ENCODE measurements at places on chromosomes 1 and 21. TPM values are rescaled to one million over a fixed set of nuclear protein-coding genes. Genes with fewer than 3 reads are reported as not detected.

GRCh38 chr1:68930101-68930500 lies 433.2 kb upstream of the DEPDC1 start:
- H3K27me3 ChIP-seq, result no peaks in the 10 kb centered on the region
- H3K36me3 ChIP-seq, result no peaks in the 10 kb centered on the region
- H3K4me3 ChIP-seq, result no peak overlapping the region
- H3K27ac ChIP-seq, result no peak overlapping the region

- H3K27me3 ChIP-seq, result peaks cover 16% of the 10 kb centered on the region
- H3K4me1 ChIP-seq, result peaks cover 60% of the 10 kb centered on the region
- no peak overlapping the region for H3K4me3 ChIP-seq
- peak overlapping the region; percentile 99 for H3K27ac ChIP-seq
Observed at GRCh38 chr1:172637522-172637921, 21.4 kb upstream of the FASLG start.

DNA sequence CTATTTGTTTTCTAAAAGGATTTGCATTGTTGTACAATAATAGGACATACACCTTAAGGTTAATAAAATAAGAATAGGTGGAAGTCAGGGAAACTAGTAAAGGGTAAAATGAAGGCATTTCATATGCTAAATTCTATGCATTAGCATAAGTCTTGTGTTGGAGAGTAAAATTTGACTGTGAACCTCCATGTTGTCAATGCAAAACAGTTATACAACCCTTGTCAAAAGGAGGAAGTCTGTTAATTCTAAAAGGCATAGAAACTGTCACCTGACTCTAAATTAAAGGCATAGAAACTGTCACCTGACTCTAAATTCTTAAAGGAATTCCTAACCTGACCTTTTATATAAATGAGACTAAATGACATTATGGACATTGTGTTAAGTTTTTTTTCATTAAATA lies 291.8 kb downstream of the OLFM3 start:
- DNase-seq, result no peak
- H3K4me3 ChIP-seq, result no peak overlapping the region
- H3K36me3 ChIP-seq, result no peaks in the 10 kb centered on the region

DNA sequence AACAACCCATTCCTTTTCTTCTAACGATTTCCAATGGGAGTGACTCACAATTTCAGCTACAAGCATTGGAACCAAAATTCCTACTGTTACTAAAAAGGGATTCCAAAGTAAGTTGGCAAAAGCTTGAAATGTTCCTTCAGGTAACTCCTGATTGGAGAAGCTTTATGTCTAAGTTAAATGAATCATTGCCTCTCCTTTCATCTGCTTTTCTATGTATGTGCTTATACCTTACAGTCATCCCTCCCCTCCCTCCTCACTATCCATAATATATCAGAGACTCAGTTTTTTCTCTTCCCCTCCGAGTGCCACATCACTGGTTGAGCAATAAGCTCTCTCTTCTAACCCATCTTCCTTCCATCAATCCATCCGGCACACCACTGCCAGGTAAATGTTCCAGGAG lies 86.8 kb downstream of the TIAM1 start:
- no peaks in the 10 kb centered on the region for H3K27me3 ChIP-seq
- H3K4me1 ChIP-seq, result no peaks in the 10 kb centered on the region
- no peaks in the 10 kb centered on the region for H3K36me3 ChIP-seq
- DNase-seq, result no peak
- H3K27ac ChIP-seq, result no peak overlapping the region
- H3K4me3 ChIP-seq, result no peak overlapping the region

DNA sequence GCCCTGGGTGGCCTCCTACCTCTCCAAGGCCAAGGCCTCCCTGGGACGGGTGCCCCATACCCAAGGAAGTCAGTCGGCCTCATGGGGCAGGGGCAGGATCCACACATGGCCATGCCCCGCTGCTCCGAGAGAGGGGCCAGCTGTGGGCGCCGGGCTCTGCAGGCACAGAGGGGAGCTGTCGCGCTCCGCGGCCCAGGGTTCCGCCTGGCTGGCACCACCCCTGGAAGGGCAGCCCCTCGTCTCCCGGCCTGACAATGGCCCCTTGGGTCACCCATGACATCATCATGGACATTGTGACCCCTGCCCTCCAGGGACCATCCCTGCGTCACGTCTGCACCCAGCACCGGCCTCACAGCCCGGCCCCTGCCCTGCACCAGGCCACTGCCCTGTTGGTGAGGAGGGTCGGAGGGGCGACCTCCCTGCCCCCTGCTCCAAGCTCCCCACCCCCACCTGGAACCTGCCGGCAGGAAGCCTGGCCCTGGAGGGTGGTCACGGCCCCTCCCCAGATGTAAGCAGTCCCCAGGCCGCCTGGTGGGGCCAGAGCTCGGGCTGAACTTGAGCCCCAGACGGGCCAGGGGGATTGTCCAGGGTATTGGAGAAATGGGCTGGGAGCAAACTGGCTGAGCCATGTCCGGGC lies 5.8 kb downstream of the TTLL10 start:
- DNase-seq, result no peak
- peaks cover 5% of the 10 kb centered on the region for H3K27me3 ChIP-seq
- peaks cover 2% of the 10 kb centered on the region for H3K4me1 ChIP-seq
- no peaks in the 10 kb centered on the region for H3K36me3 ChIP-seq
- H3K27ac ChIP-seq, result no peak overlapping the region

GRCh38 chr1:95093296-95093695 lies 20.5 kb upstream of the ALG14 start:
- H3K27me3 ChIP-seq, result peaks cover 8% of the 10 kb centered on the region
- H3K4me1 ChIP-seq, result no peaks in the 10 kb centered on the region
- H3K27ac ChIP-seq, result no peak overlapping the region
- H3K36me3 ChIP-seq, result no peaks in the 10 kb centered on the region

DNA sequence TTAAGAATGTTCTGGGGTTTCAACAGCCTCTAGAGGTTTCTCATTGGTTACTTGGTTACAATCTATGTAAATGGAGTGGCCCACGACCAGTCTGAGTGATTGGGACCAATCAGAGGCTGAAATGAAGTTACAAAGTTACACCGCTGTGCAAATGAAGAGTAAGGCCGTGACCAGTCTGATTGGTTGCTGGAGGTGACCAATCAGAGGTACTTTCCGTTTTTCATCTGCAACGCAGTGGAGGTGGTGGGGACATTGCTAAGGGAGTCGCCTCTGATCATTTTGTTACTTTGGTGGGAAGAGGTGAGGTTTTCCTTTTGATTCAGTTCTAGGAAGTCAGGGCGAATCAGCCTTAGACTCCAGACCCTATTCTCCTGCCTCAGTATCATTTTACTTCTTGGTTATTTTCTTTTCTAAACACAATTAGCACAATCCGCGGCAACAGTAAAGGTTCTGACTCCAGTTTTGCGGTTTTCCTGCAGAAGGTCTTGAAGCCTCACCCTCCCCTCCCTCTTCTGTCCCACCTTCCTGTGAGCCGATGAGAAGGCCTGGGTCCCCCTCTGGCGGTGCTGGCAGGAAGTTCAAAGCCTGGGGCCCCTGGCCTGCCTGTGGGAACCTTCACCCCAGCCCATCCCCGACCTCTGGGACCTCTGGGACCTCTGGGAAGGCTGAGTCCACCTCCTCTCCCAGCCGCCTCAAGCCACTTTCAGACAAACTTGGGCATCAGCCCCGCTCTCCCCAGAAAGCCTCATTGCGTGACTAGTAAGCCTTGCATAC lies 38.7 kb upstream of the TTC34 start:
- H3K27me3 ChIP-seq, result no peaks in the 10 kb centered on the region
- peaks cover 21% of the 10 kb centered on the region for H3K4me1 ChIP-seq
- H3K27ac ChIP-seq, result peak overlapping the region; percentile 84
- no peaks in the 10 kb centered on the region for H3K36me3 ChIP-seq
- peak; percentile 81 for DNase-seq

- H3K27me3 ChIP-seq, result peaks cover 76% of the 10 kb centered on the region
- no peak overlapping the region for H3K27ac ChIP-seq
- no peak for DNase-seq
- no peak overlapping the region for H3K4me3 ChIP-seq
- peaks cover 30% of the 10 kb centered on the region for H3K4me1 ChIP-seq
Observed at GRCh38 chr1:156439036-156439776, 61.4 kb downstream of the MEF2D start.

- H3K4me3 ChIP-seq, result no peak overlapping the region
- DNase-seq, result no peak
- no peaks in the 10 kb centered on the region for H3K36me3 ChIP-seq
- peaks cover 3% of the 10 kb centered on the region for H3K27me3 ChIP-seq
- no peaks in the 10 kb centered on the region for H3K4me1 ChIP-seq
- H3K27ac ChIP-seq, result no peak overlapping the region
Observed at GRCh38 chr1:51592711-51593110, 24.2 kb upstream of the OSBPL9 start.

- H3K4me1 ChIP-seq, result peaks cover 62% of the 10 kb centered on the region
- no peaks in the 10 kb centered on the region for H3K27me3 ChIP-seq
- peak overlapping the region; percentile 69 for H3K27ac ChIP-seq
- peak overlapping the region; percentile 29 for H3K4me3 ChIP-seq
- peaks cover 6% of the 10 kb centered on the region for H3K36me3 ChIP-seq
Observed at GRCh38 chr1:92956254-92957029, 4.8 kb downstream of the DIPK1A start.

- no peak overlapping the region for H3K27ac ChIP-seq
- H3K4me3 ChIP-seq, result no peak overlapping the region
- no peaks in the 10 kb centered on the region for H3K4me1 ChIP-seq
- H3K27me3 ChIP-seq, result no peaks in the 10 kb centered on the region
- no peak for DNase-seq
Observed at GRCh38 chr1:208108646-208109330, 135.4 kb downstream of the PLXNA2 start.

- H3K27ac ChIP-seq, result no peak overlapping the region
- peaks cover 7% of the 10 kb centered on the region for H3K36me3 ChIP-seq
- peaks cover 27% of the 10 kb centered on the region for H3K4me1 ChIP-seq
Observed at GRCh38 chr1:44945967-44946366, 40.4 kb downstream of the EIF2B3 start.

DNA sequence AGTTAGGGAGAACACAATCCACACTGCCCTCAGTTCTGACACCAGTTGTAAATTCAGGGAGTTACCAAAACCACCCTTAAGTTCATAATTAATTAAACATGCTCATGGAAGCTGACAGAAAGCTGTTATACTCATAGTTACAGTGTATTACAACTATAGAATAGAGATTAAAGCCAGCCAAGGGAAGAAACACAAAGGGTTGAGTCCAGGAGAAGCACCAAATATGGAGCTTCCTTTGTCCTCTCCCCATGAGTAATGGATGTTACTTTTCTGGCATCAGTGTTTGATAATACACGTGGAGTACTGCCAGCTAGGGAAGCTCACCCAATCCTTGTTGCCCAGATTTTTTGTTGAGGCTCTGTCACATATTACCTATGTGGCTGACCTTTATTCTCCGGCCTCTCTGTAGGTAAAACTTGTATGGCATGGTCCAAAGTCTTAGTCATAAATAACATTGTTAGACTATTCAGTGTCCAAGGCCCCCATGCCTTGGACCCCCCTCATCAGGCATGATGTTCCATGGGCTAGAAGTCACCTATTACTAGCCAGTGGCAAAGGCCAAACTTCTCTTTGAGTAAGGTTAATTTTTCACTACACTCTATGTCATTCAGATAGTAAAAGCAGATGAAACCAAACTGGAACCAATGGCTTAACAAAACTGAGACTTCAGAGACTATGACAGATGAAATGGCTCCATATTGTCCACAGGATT lies 175.7 kb downstream of the GPR52 start:
- no peaks in the 10 kb centered on the region for H3K4me1 ChIP-seq
- H3K4me3 ChIP-seq, result no peak overlapping the region
- no peaks in the 10 kb centered on the region for H3K27me3 ChIP-seq
- DNase-seq, result no peak
- peaks cover 11% of the 10 kb centered on the region for H3K36me3 ChIP-seq

- peak overlapping the region; percentile 64 for H3K4me3 ChIP-seq
- H3K36me3 ChIP-seq, result no peaks in the 10 kb centered on the region
- H3K27ac ChIP-seq, result no peak overlapping the region
- peaks cover 36% of the 10 kb centered on the region for H3K4me1 ChIP-seq
- H3K27me3 ChIP-seq, result peaks cover 63% of the 10 kb centered on the region
- DNase-seq, result peak; percentile 26
Observed at GRCh38 chr21:36700971-36701755, 2.2 kb downstream of the SIM2 start.

- H3K36me3 ChIP-seq, result peaks cover 3% of the 10 kb centered on the region
- no peak overlapping the region for H3K4me3 ChIP-seq
- DNase-seq, result no peak
Observed at GRCh38 chr1:61337981-61338848, 255.9 kb downstream of the NFIA start.

DNA sequence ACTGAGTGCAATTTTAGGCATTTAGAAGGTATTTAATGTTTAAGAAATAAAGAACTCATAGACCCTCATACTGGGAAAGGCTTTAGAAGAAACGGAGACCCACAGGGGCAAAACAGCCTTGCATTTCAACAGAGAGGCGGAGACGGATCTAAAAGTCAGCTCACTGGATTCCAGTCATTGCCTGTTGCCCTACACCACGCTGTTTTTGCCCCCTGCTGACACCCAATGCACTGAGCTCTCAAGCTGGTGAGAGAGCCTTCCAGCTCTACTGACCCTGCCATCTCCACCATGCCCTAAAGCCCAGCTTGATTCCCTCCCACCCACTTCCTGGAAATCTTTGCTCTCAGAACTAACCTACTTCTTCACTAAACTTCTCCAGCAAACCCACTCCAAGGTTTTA lies 7.2 kb upstream of the TRAF3IP3 start:
- no peak overlapping the region for H3K4me3 ChIP-seq
- DNase-seq, result peak; percentile 46
- H3K27me3 ChIP-seq, result no peaks in the 10 kb centered on the region
- H3K36me3 ChIP-seq, result no peaks in the 10 kb centered on the region
- peaks cover 70% of the 10 kb centered on the region for H3K4me1 ChIP-seq
- H3K27ac ChIP-seq, result peak overlapping the region; percentile 92

DNA sequence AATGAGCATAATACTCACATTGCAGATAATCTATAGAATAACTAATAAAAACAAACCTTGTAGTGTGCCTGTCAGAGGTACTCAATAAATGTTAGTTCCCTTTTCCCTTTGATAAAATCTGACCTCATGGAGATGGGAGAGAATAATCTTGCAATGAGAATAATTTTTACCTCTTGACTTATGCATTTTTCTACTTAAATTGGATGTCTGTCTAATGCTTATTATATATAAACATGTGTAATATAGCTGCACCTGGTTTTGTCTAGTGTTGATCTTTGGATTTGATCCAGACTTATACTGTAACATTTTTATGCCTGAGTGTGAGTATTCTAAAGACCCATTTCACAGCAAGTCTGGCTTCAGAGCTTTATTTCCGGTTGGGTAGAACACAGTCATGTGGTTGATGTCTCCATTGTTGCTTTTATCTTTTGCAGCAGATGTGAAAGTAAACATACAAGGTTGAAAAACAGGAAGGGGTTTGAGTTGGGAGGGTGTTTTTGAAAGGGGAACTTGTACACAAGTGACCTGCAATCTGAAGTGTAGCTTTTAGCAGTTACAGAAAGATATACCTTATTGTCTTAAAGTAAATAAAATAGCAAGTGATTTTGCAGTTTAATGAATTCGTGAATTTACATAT lies 12.4 kb downstream of the EPB41 start:
- peaks cover 56% of the 10 kb centered on the region for H3K4me1 ChIP-seq
- DNase-seq, result peak; percentile 24
- no peaks in the 10 kb centered on the region for H3K27me3 ChIP-seq
- peaks cover 2% of the 10 kb centered on the region for H3K36me3 ChIP-seq
- H3K4me3 ChIP-seq, result peak overlapping the region; percentile 53
- peak overlapping the region; percentile 94 for H3K27ac ChIP-seq

- no peak overlapping the region for H3K4me3 ChIP-seq
- H3K36me3 ChIP-seq, result peaks cover 3% of the 10 kb centered on the region
- no peak overlapping the region for H3K27ac ChIP-seq
- DNase-seq, result no peak
- H3K27me3 ChIP-seq, result no peaks in the 10 kb centered on the region
- peaks cover 42% of the 10 kb centered on the region for H3K4me1 ChIP-seq
Observed at GRCh38 chr1:151621351-151621750, 9.5 kb downstream of the SNX27 start.

Gene SYT14
- total RNA-seq, result not detected

Gene GNAT2
- 0.26 TPM for total RNA-seq

Gene ADORA1
- total RNA-seq, result not detected

Gene PRDM16
- not detected for total RNA-seq

Gene CD1E
- total RNA-seq, result not detected

Gene EYA3
- 30.1 TPM for total RNA-seq
